ENCODE measurements at places on chromosomes 3 and 15. TPM values are rescaled to one million over a fixed set of nuclear protein-coding genes. Genes with fewer than 3 reads are reported as not detected.

C3orf20 gene
- total RNA-seq, result 0.24 TPM

GOLGA6L7 gene
- not detected for total RNA-seq

PLSCR2 gene
- 0.12 TPM for total RNA-seq

FOXP1 gene
- 70.2 TPM for total RNA-seq

XCR1 gene
- 0.04 TPM for total RNA-seq

MAGEL2 gene
- 0.08 TPM for total RNA-seq

DNA sequence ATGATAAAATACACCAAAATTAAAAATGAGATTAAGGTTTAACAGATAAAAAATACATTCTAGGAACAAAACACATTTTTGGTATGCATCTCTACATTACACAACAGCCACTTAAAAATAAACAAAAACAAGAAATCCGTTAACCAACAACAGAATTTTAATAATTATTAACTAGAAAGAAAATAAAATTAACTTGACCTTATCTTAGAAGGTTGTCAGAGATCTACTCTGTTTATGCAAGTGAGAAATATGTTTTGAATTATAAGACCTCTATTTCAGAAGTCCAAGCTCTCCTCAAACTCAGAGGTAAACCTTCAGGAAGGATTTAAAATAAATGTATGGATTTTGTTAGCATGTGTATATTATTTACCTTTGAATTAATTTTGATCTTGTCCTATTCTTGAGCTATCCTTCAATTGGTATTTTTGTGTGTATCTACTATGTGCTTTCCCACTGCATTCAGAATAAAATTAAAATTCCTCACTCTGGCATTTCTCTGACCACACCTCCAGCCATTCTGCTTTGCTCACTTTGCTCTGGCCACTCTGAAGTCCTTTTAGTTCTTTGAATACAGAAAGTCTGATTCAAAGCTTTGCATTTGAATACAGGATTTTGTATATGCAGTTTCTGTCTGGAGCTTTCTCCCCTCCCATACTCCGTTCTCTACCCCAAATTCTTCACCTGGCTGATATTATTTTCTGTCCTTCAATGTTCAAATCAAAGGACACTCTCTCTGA is 352.0 kb downstream of the ZBTB20 start:
- no peak for ATAC-seq

DNA sequence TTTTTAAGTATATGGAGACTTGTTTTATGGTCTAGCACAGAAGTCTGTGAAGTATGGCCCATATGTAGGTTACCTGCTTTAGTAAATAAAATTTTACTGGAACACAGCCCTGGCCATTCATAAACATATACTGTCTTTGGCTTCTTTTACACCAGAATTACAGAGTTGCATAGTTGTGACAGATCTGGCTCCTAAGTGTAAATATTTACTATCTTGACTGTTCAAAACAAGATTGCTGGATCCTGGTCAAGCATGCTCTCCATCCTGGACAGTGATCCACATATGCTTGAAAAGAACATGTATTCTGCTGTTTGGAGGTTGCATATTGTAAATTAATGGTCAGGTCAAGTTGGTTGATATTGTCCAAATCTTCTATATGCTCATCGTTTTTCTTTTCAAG is 57.9 kb downstream of the STT3B start:
- no peak for ATAC-seq

- ATAC-seq, result peak; percentile 43
These were observed 8.9 kb downstream of the CISH start for GRCh38 chr3:50602595-50603191.

DNA sequence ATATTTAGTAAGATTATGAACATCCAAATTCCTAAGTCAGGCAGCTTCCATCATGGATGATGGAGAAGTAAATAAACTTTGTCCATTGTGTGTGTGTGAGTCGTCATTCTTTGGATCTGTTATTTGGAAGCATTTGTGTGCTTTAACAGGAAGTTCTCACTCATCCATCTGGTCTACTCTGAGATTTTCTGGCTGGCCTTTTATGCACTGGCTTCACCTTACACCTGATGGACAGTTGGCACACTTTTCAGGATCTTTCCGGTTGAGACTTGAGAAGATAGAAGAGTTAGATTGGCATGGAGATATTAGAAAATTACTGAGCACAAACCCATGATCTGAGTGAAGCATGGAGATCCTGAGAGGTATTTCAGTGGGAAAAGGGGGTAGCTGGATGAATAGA is 12.6 kb downstream of the SYNPR start:
- no peak for ATAC-seq

DNA sequence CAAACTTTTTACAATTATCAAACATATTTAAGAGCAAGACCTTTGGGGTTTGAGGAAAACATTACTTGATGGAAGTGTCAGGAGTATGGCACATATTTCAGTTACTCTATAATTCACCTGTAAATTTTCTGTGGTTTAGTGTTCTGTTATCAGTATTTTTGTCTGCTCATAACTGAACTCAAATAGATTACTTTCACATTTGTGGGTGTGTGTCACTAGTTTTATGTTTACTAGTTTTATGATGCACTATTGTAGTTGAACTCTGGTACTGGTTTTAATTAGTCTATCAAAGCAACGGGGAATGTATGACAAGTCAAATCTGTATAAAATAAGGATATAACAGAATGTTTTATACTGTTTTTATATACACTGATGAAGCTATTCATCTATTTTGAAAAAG is 27.2 kb downstream of the OXSM start:
- no peak for ATAC-seq

DNA sequence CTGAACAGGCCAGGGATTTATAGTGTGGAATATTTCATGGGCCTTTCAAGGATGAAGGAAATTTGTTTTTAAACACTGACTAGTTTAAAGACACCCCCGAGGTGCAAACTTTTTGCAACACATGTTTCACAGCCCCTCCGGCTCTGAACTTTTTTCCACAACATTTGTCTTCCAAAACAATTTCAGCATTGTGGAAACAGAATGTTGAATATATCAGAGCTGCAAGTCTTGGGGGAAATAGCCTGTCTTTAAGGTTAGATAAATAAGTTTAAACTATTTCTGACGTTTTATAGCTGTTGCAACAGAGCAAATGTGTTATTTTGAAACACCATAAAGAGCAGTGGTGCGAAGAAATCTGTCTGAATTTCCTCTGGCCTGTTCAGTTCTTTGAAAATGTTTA is 229.2 kb upstream of the GOLGA6L4 start:
- ATAC-seq, result no peak

- ATAC-seq, result no peak
These were observed 39.7 kb downstream of the CYP11A1 start for GRCh38 chr15:74327756-74328155.

DNA sequence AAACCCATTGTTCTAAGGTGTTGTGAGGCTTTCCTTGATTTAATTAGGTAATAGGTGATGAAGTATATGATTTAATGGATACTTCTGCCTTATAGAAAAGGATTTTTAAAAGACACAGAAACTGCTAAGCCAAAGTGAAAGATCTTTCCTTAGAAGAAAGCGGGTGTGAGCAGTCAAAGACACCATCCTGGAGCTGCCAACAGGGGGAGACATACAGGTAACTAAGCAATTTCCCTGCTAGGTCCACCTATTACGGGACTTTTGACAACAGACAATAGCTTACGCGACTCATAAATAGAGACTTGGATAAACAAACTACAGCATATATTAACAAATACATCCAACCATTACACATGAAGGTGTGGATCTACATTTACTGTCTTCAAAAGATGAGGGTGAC is 669.5 kb downstream of the SQOR start:
- ATAC-seq, result no peak

DNA sequence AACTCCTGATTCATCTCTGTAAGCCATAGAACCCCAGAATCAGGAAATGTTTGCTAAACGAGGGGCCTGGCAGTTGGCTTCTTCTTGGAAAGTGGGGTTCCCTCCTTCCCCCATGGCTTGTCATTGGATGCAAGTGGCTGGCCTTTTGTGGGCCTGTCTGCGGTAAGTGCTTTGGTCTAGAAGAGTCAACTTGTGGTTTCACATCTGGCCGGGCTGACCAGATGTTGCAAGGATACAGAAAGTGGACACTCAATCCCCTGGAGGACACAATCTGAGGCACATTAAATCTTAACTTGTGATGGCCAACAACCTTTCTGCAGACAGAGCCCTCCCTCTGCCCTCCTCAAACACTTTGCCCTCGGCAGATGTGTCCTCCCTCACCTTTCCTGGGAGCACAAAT is 1.1 kb downstream of the FAH start:
- no peak for ATAC-seq

DNA sequence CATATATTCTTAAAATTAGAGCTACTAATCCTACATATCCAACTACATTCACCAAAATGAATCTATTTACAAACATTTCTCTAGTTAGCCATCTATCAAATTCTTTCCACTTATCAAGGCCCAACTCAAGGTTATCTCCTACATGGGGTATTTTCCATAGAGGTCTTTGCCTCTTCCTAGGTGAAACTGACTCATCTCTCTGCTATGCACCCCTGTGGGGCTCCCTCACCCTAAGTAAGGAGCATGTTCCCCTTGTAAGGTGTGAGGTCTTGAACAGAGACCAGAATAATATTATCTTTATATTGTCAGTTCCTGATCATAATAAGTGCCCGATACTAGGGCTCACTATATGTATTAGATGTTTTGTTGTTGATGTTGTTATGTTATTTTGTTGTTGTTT is 74.6 kb upstream of the TSC22D2 start:
- ATAC-seq, result no peak

DNA sequence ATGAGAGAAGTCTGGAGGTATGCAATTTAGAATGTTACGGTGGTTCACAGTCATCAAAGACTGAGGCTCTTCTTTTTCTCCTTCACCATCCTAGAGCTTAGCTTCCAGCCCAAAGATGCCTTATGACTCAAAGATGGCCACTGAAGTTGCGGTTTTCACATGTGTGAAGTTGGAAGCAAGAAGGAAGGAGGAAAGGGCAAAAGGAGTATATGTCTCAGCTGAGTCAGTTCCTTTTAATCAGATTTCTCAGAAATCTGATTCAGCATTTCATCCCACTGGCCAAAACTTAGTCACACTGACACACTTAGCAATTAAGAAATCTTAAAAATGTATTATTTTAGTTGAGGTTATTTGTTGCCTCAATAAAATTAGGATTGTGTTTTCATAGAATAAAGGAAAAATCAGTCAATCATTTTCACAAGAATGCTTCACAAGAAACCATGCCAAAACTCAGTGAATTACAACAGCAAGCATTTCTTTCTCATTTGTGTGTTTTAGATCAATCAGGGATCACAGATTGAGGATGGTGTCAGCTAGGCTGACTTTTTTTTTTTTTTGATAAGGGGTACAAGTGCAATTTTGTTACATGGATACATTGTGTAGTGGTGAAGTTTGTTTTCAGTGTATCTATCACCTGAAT is 211.1 kb upstream of the GADL1 start:
- peak; percentile 70 for ATAC-seq

DNA sequence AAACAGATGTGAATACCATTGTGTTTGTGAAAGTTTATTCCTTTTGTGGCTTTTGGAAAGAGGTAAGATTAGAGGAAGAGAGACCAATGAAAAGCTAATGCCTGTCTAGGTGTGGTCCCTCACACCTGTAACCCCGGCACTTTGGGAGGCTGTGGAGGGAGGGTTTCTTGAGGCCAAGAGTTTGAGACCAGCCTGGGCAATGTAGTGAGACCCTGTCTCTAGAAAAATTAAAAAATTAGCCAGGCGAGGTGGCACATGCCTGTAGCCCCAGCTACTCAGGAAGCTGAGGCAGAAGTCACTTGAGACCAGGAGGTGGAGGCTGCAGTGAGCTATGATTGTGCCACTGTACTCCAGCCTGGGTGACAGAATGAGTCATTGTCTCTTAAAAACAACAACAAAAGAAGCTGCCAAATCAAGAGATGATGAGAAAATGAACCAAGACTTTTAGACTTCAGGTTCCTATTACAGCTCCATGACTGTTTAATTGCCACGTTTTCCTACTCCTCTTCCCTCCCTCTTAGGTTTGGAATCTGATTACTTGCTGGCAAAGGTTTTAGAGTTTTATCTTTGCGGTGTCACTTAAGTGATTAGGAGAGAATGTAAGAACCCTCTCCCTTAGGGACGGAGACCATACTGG is 68.7 kb downstream of the CGNL1 start:
- no peak for ATAC-seq

- ATAC-seq, result no peak
These were observed 5.4 kb upstream of the HEG1 start for GRCh38 chr3:125061170-125061569.

- ATAC-seq, result no peak
These were observed 287.3 kb upstream of the COL8A1 start for GRCh38 chr3:99351122-99351521.

DNA sequence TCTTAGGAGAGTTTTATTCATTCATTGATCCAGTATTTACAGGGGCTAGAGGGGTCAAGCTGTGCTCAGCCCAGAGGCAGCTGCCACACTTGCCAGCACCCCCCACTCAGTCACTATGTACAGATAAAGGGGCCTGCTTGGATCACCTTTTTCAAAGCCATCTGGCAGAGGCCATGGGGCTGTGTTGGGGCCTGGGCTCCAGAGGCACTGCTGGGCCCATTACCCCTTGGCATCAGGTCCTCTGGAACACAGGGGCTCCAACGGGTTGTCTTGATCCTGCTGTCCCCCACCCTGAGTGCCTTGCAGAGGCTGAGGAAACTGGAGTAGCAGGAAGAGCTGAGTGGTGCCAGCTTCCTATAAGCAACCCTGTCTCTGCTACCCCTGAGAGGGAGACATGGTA is 43.9 kb downstream of the SEMA3G start:
- ATAC-seq, result no peak

GRCh38 chr3:131142580-131142979 is 115.9 kb downstream of the NEK11 start:
- no peak for ATAC-seq

DNA sequence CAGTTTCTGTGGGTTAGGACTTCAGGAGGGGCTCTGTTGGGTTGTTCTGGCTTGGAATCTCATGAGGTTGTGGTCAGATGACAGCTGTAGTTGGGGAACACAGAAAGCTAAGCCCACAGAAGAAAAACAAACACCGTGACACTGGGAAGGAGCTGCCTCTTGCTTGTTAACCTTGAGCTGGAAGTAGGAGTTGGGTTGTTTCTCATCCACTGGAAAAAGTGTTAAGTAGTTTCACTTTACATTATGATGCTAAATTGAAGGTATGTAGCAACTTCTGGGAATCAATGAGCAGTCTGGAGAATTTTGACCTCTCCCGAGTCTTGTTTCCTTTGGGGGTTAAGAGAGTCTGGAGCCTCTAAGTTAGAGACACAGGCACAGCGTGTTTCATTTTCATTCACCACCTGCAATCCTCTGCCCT is 20.4 kb downstream of the HACD3 start:
- no peak for ATAC-seq

DNA sequence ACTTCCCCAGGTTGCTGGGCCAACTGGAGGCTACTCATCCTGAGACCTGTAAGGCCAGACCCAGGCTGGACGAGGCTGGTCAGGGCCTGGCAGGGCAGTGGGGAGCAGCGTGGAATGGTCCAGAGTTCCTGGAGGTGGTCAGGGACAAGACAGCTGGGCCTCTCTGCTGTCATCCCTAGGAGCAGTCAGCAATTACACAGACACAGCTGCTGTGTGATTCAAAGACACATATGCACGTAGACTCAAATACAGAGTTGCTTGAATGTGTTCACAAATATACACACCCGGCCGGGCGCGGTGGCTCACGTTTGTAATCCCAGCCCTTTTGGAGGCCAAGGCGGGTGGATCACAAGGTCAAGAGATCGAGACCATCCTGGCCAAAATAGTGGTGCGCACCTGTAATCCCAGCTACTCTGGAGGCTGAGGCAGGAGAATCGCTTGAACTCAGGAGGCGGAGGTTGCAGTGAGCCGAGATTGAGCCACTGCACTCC is 1.5 kb upstream of the CD276 start:
- ATAC-seq, result no peak

All from esophagus mucosa (tissue), 1 donor.